ENCODE measurements at places on chromosomes 16 and 17.

GRCh38 chr16:28964072-28964471 lies 10.5 kb upstream of the SPNS1 start:
- DNase-seq = no peak

GRCh38 chr16:89764711-89765201 lies 43.4 kb downstream of the ZNF276 start:
- peak; percentile 94 for DNase-seq

GRCh38 chr16:57146735-57147134 lies 39.1 kb downstream of the PSME3IP1 start:
- no peak for DNase-seq

DNA sequence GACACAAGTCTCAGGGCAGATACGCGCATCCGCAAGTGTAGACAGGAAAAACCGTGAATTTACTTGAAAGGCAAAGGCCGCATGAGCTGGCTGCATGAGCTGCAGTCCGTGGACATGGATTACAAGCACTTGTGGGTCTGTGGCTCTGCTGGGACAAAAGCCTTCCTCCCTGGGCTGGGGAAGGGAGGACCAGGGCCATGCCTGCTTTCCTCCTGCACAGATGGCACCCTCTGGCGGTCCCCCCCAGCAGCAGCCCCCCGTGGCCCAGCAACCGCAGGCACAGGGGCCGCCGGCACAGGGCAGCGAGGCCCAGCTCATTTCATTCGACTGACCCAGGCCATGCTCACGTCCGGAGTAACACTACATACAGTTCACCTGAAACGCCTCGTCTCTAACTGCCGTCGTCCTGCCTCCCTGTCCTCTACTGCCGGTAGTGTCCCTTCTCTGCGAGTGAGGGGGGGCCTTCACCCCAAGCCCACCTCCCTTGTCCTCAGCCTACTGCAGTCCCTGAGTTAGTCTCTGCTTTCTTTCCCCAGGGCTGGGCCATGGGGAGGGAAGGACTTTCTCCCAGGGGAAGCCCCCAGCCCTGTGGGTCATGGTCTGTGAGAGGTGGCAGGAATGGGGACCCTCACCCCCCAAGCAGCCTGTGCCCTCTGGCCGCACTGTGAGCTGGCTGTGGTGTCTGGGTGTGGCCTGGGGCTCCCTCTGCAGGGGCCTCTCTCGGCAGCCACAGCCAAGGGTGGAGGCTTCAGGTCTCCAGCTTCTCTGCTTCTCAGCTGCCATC lies 1.7 kb upstream of the MRPL12 start:
- DNase-seq = no peak

GRCh38 chr17:27956601-27957445 lies 63.7 kb upstream of the LYRM9 start:
- DNase-seq = no peak

GRCh38 chr16:50718061-50718760 lies 23.7 kb upstream of the CYLD start:
- DNase-seq = no peak

DNA sequence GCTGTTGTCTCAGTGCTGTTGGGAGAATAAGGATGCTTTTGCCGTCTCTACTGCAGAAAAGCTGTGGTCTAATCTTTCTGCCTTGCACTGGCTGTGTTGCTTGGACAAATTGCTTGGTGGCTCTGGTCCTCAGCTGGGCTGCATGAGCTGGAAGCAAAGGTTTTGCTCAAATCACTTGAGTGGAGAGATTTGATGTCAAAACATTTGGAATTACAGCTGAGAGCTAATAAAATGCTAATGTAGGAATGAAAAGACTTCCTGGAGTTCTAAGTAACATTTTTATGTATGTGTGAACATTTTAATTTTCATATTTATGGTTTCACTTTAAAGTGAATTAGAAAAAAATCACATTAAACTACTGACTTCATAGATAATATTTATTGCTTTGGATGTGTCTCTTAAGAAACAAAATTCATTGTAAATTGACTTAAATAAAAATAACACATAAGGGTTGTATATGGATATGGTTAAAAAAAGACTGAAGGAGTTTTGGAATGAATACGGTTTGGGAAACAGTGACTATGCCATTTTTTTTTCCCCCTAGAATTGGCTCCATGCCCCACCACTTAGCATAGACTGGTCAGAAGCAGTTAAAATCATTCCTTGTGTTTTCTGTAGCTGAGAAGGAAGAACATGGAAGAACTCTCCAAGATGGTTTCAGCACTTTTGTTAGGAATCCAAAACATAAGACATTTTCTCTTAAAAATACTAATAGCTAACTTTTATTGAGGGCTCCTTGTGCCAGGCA lies 39.2 kb upstream of the FAM20A start:
- DNase-seq = no peak

- DNase-seq = no peak
Observed at GRCh38 chr17:59530531-59530930, 34.9 kb upstream of the DHX40 start.

DNA sequence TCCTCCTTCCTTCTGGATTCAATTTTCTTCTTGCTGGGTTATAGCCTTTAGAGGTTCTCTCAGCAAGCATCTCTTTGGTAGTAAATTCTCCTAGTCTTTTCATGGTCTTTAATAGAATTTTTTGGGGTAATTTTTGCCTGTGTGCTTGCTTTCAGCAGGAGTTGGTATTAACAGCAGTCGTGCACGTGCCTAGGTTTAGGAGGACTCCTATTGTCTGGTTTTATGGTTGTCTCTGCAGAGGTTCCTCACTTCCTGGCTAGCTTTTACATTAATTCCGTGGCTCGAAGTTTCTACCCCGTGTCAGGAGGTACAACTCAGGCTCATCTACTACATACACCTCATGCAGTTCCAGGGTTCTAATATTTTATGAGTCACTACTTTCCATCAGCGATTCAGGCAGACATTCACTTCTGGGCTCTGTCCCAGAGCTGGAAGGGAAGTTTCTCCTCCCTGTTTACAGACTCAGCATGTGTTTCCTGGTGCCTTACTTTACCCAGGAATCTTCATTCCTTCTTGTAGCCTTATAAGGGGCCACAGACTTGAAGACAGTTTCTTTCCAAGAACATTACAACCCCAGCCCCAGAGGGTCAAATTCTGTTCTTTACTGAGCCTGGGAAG lies 643.6 kb downstream of the HS3ST4 start:
- DNase-seq = no peak

DNA sequence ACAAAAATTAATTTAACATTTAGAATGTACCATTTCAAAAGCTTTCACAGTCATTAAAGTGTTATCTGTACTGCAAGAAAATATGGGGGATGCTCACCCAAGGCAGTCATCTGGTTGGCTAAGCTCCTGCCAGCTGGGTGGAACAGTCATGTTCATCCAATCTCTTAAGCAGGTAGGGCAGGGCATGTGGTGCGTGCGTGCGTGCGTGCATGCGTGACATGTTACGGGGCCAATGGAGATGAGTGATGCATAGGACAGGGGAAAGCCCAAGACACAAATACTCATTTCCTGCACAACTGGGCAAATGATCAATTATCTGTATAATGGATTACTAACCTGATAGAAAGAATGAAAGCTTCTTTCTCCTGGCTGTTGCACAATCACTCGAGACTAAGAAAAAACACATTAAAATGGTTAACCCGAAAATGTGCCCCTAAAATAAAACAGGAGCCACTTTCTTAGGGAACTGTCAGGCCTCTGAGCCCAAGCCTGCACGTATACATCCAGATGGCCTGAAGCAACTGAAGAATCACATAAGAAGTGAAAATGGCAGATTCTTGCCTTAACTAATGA lies 104.4 kb downstream of the MYO1D start:
- peak; percentile 52 for DNase-seq

DNA sequence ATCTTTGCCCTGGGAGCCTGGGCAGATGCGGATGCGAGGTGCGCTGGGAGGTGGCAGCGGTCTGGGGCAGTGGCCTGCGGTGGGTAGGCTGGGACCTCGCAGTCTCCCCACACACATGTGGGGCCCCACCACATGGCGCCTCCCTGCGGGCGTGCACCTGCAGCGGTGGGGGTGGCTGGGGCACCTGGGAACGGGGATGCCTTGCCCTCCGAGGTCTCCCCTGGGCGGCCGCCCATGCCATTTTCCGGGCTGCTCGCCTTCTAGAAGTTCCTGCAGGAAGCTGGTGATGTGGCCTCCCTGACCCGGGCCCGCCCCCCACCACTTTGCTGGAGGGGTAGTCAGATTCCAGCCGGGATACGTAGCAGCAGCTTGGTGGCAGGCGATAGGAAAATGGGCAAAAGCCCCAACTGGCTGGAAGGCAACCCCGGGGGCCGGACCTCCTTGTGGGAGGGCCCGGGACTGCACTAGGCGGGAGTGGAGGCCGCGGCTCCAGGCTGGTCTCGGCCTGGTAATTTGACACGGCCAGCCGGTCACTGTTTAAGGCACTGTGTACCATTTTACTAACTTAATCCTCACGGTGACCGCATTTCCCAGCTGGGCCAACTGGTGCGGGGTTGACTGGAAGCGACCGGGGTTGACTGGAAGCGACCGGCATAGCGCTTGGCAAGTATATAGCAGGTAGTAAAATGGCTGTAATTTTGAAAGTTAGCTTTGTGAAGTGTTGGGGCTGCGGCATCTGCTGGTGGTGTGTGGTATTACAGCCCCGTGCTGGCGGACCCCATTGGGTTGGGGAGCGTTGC lies 38.5 kb downstream of the IGF2BP1 start:
- peak; percentile 64 for DNase-seq

- DNase-seq = no peak
Observed at GRCh38 chr17:81870981-81871386, at the start of gene ARHGDIA. ARHGDIA (minus strand) TSS chr17:81871337; CDS start chr17:81869930, 1,407 bp downstream.
